ENCODE measurements at places on chromosomes 6 and 20.

GRCh38 chr6:107187630-107188029 is 72.3 kb upstream of the BEND3 start:
- DNase-seq = no peak

- no peak for DNase-seq
These were observed 9.5 kb downstream of the TNFAIP3 start for GRCh38 chr6:137876547-137876946.

- DNase-seq = no peak
These were observed 58.5 kb upstream of the SLC22A16 start for GRCh38 chr6:110534731-110535492.

- no peak for DNase-seq
These were observed 690 bp downstream of the GDAP1L1 start for GRCh38 chr20:44247586-44248409.

DNA sequence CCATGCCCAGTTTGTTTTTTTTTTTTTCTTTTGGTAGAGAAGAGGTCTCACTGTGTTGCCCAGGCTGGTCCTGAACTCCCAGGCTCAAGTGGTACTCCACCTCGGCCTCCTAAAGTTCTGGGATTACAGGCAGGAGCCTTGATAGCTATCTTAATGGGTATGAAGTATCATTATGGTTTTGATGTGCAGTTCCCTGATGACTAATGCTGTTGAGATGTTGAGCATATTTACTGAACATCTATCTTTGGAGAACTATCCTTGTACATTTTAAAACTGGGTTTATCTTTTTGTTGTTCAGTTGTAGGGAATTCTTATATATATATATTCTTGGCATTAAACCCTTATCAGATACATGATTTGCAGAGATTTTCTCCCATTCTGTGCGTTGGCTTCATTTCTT is 21.4 kb upstream of the MYL9 start:
- no peak for DNase-seq

DNA sequence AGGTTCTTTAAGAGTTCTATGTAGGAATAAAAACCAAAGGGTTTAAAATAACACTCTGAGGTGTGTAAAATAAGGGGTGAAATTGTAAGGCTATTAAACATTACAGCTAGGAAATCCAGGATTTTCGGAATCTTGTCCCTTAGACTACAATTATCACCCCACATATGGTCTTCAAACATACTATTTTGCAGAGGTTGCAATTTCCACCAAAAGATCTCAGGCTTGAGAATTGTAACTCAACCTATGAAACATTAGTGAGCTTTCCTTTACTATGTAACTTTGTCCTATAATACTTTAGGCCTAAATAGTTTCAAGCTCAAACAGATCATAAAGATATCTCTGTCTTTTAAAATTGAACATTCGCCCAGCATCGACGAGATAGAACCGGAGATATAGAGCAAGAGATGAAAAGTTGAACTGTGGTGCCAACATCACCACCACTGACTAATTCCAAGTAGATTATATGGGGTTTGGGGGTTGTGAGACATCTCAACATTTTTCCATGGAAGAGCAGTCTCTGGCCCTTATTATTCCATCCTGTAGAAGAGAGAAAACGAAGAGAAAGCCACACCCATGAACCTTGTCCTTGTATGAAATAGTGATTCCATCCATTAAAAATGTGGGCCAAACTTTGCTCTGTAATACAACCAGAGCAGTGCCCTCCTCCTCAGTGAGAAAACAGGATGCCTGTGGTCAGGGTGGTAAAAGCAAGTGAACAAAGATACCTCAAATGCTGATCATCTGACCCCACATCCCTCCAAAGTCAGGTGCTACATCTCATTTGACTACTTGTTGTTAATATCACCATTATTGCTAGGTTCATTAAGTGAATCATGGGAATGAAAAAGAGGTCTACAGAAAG is 284.5 kb upstream of the GJE1 start:
- no peak for DNase-seq

GRCh38 chr6:6474170-6474920 is 114.2 kb upstream of the LY86 start:
- peak; percentile 70 for DNase-seq

GRCh38 chr6:143745166-143746133 is 67.7 kb downstream of the PHACTR2 start:
- DNase-seq = no peak

DNA sequence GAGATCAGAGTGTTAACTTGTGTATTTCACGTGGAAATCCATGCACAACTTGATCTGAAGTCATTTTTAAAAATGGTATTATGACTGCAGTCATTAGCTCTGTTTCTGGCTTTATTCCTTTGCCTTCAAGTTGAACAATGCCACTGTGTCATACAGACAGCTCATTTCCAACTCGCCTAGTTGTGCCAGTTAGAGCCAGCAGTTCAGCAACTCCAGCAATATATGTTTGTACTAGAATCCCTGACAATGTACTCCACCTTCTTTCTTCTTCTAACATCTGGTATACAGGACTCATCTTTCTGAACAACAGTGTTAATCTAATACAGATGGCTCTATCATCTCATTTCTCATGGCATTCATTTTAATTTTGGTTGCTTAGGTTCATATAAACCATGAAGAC is 418.3 kb upstream of the POU3F2 start:
- no peak for DNase-seq

- no peak for DNase-seq
These were observed 8.8 kb downstream of the BIRC7 start for GRCh38 chr20:63244468-63244867.

DNA sequence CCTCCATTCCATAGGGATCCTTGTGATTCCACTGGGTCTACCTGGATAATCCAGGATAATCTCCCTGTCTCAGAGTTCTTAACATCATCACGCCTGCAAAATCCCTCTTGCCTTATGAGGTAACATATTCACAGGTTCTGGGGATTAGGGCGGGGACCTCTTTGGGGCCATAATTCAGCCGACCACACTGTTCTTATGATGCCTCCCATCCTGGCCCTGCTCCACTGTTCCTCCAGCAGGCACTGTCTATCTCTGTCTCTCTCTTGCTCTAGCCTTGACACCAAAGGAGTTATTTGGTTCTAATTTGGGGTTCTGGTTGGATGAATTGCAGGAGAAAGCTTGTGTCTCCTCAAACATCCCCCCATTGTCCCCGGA is 168.1 kb downstream of the NFATC2 start:
- no peak for DNase-seq

DNA sequence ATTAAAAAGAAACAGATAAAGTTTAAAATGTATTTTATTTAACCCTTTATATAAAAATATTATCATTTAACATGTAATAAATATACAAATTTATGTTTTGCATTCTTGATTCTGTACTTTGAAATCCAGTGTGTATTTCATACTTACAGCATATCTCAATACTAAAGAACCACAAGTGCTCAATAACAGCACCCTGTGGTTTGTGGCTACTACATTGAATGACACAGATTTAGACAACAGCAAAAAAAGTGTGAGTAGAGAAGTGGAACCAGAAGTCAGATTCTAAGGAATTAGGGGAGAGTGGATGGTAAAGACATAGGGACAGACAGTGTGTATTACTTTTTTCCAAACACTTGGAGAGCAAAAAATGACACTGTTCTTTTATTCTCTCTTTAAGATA is 524.5 kb downstream of the BMP2 start:
- no peak for DNase-seq

GRCh38 chr6:42339991-42340401 is 111.7 kb downstream of the TRERF1 start:
- DNase-seq = no peak

DNA sequence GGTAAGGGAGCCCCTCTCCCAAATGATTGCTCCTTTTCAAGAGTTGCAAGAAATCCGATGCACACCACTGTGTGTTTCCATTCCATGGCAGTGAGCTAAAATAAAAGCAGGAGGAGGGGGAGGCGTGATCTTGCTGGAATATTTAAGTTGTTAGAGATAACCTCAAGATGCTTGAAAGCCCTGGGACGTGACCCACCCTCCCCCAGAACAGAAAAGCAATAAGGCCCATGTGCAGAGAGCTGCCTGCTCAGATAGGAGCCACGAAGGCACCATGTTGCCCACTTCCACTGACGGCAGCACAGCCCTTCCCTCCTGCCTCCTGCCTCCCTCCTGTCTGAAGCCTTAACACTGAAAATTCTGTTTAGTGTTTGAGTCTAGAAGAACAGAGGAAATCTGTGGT is 432.6 kb upstream of the CDH4 start:
- DNase-seq = no peak

DNA sequence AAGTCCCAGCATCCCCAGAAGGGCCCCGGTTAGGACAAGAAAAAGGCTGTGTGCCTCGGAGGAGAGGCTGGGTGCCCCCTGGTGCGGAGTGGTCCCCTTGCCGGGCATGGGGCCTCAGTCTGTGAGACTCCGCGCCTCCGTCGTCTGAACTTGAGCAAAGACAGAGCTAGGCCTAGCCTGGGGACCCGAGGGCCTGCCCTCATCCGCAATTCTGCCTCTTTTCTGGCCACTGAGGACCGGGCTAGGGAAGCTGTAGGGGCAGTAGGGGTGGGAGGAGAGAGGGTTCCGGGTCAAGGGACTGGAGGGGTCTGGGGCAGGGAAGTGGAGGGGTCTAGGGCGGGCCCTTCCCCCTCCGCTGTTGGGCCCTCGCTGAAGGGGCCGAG is 550 bp upstream of the HSPA12B start:
- DNase-seq = no peak

- DNase-seq = no peak
These were observed 107.2 kb upstream of the GGTLC1 start for GRCh38 chr20:24095756-24096155.

GRCh38 chr6:56223995-56224394 is 23.4 kb downstream of the COL21A1 start:
- no peak for DNase-seq

DNA sequence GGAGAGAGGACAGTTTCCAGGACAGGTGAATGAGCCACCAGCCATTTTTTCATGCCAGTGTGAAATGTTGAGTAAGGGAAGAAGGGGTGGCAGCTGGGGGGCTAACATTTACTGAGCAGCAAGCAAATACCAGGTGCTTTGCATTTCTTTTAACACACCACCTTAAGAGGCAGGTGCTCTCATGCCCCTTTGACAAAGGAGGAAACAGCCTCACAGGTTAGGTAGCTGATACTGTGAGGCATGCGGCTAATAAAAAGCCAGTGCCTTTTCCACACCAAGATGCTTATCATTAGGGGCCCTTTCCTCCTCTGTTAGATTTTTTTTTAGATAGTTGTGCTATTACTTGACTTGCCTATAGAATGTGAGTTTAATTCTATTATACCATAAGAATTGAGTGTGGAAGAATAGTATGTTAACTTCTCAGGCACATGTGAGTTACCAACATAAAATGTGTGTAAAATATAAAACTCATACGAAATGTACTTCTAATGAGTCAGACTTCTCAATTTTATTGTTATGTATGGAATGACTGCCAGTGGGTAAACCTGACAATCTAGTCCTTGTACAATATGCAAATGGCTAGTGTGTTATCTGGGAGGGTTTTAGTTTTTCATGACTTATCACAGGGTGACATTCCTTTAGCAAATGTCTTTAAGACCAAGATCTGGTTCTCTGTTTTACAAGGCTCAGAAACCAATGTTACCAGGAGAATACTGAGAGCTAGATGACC is 260.0 kb downstream of the TMEM242 start:
- DNase-seq = no peak

DNA sequence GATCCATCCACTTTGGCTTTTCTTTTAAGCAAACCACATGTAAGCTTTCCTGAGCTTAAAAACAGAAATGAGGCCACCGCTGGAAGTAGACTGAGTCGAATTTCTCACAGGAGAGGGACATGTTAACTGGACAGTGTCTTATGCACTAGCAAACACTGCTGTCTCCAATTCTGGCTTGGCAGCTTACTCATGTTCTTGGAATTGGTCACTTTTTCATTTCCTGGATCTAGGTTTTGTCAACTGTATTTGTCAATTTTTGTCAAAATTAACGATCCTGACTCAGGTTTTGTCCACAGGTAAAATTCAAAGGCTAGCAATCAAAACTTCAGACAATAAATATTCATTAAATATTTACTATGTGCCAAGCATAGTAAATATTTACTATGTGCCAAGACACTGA is 601.5 kb downstream of the RNF144B start:
- DNase-seq = no peak

- no peak for DNase-seq
These were observed 8.4 kb downstream of the ARFGAP1 start for GRCh38 chr20:63280929-63281545.

DNA sequence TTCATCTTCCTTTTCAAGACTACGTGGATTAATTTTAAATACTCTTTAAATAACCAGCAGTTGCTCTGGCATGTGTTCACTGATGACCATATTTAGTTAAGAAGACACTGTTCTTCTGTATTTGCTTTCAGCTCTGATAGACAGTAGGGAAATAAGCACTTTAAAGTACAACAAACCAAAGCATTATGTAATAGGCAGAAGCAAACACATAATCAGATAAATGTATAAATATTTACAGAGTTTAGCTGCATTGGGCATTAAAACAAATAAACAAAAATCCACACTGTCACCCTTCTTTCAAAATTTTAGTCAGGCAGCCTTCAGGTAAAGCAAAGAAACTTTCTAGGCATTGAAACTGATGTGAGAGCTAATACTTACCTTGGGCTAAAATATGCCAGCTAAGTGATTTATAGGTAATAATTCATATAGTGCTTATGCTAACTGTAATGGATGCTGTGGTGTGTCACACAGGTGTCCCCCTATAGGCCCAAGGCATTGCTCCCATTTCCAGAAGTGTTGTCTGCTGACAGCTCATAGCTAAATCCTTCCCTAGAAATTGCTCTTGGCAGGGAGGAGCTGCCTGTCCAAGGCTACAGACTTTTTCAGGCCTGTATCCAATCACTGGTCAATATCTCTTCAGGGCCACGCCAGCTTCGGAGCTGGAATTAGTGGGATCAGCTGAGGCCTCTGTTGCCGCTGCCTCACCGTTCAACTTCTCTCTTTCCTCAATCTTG is 111.5 kb upstream of the CITED2 start:
- no peak for DNase-seq

- DNase-seq = no peak
These were observed 208.6 kb upstream of the RNF217 start for GRCh38 chr6:124753562-124754105.

- DNase-seq = no peak
These were observed 671.8 kb downstream of the QKI start for GRCh38 chr6:164086076-164086887.

GRCh38 chr20:45816951-45817350 is 4.5 kb downstream of the UBE2C start:
- no peak for DNase-seq

DNA sequence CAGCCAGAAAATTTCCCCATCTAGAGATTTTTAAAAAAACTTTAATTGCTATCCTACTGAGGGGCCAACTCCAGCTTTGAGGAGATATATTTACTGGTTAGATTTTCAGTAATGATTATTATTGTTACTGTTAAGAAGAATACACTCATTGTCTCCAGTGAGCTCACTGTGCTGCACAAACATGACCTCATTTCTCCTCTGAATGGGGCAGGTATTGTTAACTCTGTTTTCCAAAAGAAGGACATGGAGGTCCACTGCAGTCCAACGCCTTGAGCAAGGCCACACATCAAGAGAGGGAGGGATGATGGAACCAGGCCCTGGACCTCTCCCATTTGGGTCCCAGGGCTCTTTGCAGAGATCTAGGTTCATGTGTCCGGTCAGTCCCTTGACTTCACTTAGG is 13.9 kb upstream of the SCUBE3 start:
- DNase-seq = no peak

Measured in OCI-LY7 (cell line).